Testis (tissue), 5 donors: ENCODE measurements at places on chromosomes 5 and 9. TPM values are rescaled to one million over a fixed set of nuclear protein-coding genes. Genes with fewer than 3 reads are reported as not detected.
A peak's percentile ranks its signal among the peaks of the same experiment; 100 is the strongest.

The PCDHA10 gene
- 0.95 TPM for polyA plus RNA-seq

The POLE3 gene
- 87.3 TPM for polyA plus RNA-seq

The PCDHGA12 gene
- polyA plus RNA-seq: 2.7 TPM

The QRFP gene
- not detected for polyA plus RNA-seq

The PRELID1 gene
- polyA plus RNA-seq: 78.3 TPM

DNA sequence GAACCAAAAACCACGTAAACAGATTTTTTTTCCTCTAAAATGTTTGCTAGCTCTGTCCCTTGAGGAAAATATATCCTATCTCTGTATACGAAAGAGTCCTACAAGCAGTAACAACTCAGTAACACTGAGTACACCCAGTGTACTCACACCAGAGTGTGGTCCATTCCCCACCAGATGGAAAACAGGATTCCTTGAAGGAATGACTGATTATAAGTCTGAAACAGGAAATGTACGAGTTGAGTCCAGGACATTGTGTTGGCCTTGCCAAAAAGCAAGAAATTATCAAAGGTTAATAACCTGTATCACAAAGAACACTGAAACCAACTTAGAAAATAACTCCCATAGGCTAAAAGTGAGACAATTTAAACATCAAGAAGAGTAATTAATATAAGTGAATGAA is 20.4 kb downstream of the GOLPH3 start:
- peaks cover 13% of the 10 kb centered on the region for H3K4me1 ChIP-seq
- no peaks in the 10 kb centered on the region for H3K27me3 ChIP-seq
- H3K27ac ChIP-seq: peak overlapping the region; percentile 33
- no peak overlapping the region for H3K4me3 ChIP-seq

- H3K27me3 ChIP-seq: no peaks in the 10 kb centered on the region
- no peak for DNase-seq
- no peaks in the 10 kb centered on the region for H3K36me3 ChIP-seq
- H3K27ac ChIP-seq: no peak overlapping the region
Measured at GRCh38 chr5:112779531-112779930, 41.8 kb downstream of the APC start.

- H3K27me3 ChIP-seq: no peaks in the 10 kb centered on the region
- no peak for DNase-seq
- peaks cover 9% of the 10 kb centered on the region for H3K4me1 ChIP-seq
- no peak overlapping the region for H3K27ac ChIP-seq
- no peaks in the 10 kb centered on the region for H3K36me3 ChIP-seq
- no peak overlapping the region for H3K4me3 ChIP-seq
Measured at GRCh38 chr9:15373881-15374280, 48.8 kb upstream of the SNAPC3 start.

- H3K27ac ChIP-seq: no peak overlapping the region
- DNase-seq: no peak
- no peaks in the 10 kb centered on the region for H3K27me3 ChIP-seq
- no peak overlapping the region for H3K4me3 ChIP-seq
Measured at GRCh38 chr9:72322678-72323077, 42.3 kb downstream of the ZFAND5 start.

GRCh38 chr5:68428231-68428811 is 212.8 kb downstream of the PIK3R1 start:
- H3K4me1 ChIP-seq: peaks cover 3% of the 10 kb centered on the region
- no peak for DNase-seq
- H3K27ac ChIP-seq: no peak overlapping the region

- H3K36me3 ChIP-seq: no peaks in the 10 kb centered on the region
- H3K27ac ChIP-seq: no peak overlapping the region
- no peak overlapping the region for H3K4me3 ChIP-seq
- H3K27me3 ChIP-seq: no peaks in the 10 kb centered on the region
- no peak for DNase-seq
Measured at GRCh38 chr5:53545744-53546143, 14.7 kb upstream of the NDUFS4 start.

DNA sequence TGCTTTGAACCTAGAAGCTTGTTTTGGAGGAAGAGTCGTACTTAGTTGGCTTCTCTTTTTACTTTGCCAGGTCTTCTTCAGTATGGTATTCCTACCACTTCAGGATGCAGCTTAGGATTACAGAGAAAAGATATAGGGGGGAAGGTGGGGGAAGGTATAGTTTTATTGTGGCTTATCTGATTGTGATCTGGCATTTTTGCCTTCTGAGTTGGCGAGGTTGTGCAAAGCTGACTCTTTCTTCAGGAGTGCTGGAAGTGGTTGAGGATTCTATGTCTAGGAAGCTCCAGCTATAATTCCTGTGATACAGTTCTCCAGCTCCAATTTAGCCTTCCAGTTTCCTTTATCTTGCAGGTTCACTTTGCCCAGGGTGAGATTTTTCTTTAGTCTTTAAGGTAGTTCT is 7.0 kb downstream of the CDC42SE2 start:
- H3K36me3 ChIP-seq: no peaks in the 10 kb centered on the region
- H3K4me1 ChIP-seq: no peaks in the 10 kb centered on the region
- DNase-seq: no peak
- no peak overlapping the region for H3K4me3 ChIP-seq

GRCh38 chr5:179212870-179213269 is 132.4 kb downstream of the ADAMTS2 start:
- H3K4me3 ChIP-seq: no peak overlapping the region
- no peak for DNase-seq
- no peaks in the 10 kb centered on the region for H3K36me3 ChIP-seq
- no peaks in the 10 kb centered on the region for H3K4me1 ChIP-seq
